Left ventricle myocardium inferior (tissue), 1 donor: ENCODE measurements at places on chromosomes 12 and 14. TPM values are rescaled to one million over a fixed set of nuclear protein-coding genes. Genes with fewer than 3 reads are reported as not detected.
A peak's percentile ranks its signal among the peaks of the same experiment; 100 is the strongest.

DNA sequence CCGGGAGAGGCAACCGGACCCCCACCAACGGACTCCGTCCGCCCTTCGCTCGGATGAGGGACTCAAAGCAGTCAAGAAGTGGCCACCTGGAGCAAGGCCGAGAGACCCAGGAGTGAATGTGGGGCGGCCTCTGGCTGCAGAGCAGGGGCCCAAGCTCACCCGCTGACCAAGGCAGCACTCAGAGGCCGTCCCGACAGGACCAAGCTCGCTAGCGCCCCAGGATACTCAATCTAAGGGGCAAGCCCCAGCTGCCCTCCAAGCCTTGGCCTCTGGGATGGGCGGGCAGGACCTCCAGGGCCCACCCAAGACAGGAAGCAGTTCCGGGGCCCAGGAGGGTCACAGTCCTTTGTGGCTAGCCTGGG lies 936 bp downstream of the AKT1 start:
- peak overlapping the region; percentile 87 for H3K4me3 ChIP-seq
- peak overlapping the region; percentile 87 for H3K27ac ChIP-seq
- peaks cover 27% of the 10 kb centered on the region for H3K36me3 ChIP-seq
- peaks cover 89% of the 10 kb centered on the region for H3K4me1 ChIP-seq
- no peaks in the 10 kb centered on the region for H3K27me3 ChIP-seq

GRCh38 chr12:100539202-100539601 lies 34.3 kb upstream of the GAS2L3 start:
- H3K4me3 ChIP-seq, result no peak overlapping the region
- no peak for DNase-seq
- H3K36me3 ChIP-seq, result no peaks in the 10 kb centered on the region

TMEM63C gene
- total RNA-seq, result 0.63 TPM

FERMT2 gene
- 91.9 TPM for total RNA-seq

RIN3 gene
- 13.8 TPM for total RNA-seq

FGF23 gene
- not detected for total RNA-seq
